ENCODE measurements at places on chromosomes 4 and X. TPM values are rescaled to one million over a fixed set of nuclear protein-coding genes. Genes with fewer than 3 reads are reported as not detected.

Gene TKTL2
- total RNA-seq = not detected

Gene HEPH
- not detected for total RNA-seq

Gene CCKAR
- not detected for total RNA-seq

Gene GYPE
- total RNA-seq = 0.16 TPM

Gene HS6ST2
- total RNA-seq = 0.76 TPM

Gene MAGEC1
- total RNA-seq = not detected

Gene TMEM154
- total RNA-seq = 15.2 TPM

Gene SLC25A43
- total RNA-seq = 4.8 TPM

Gene ZNF81
- total RNA-seq = 5.3 TPM

Gene CWH43
- not detected for total RNA-seq

Gene ASMT
- total RNA-seq = 0.82 TPM

Gene ETDA
- not detected for total RNA-seq

Gene PTTG2
- total RNA-seq = not detected

Gene NRK
- not detected for total RNA-seq

Gene ZNF711
- 1.0 TPM for total RNA-seq

Gene XAGE2
- total RNA-seq = not detected

Gene CXCL10
- 1.1 TPM for total RNA-seq

Gene CXXC4
- not detected for total RNA-seq

Gene RAB40A
- 0.12 TPM for total RNA-seq

Gene ZC4H2
- 18.8 TPM for total RNA-seq

Gene UNC5C
- 0.07 TPM for total RNA-seq

Gene SPOCK3
- not detected for total RNA-seq

Gene FATE1
- total RNA-seq = not detected

Gene FAM9B
- total RNA-seq = not detected

Gene HPGD
- total RNA-seq = 1.6 TPM

Gene CNKSR2
- 6.2 TPM for total RNA-seq

Gene TMEM156
- total RNA-seq = 15.4 TPM

Gene SPANXB1
- not detected for total RNA-seq

Gene SLC10A4
- not detected for total RNA-seq

Gene GABRG1
- total RNA-seq = not detected

Gene PNMA6F
- not detected for total RNA-seq

Gene ADAM29
- not detected for total RNA-seq

Gene ATOH1
- total RNA-seq = not detected

Gene COX7B2
- not detected for total RNA-seq
